ENCODE measurements at places on chromosomes 2 and 18.

GRCh38 chr2:160252278-160252887 is 52.3 kb upstream of the ITGB6 start:
- DNase-seq: no peak

GRCh38 chr2:115650827-115651226 is 1208.4 kb downstream of the DPP10 start:
- DNase-seq: no peak

DNA sequence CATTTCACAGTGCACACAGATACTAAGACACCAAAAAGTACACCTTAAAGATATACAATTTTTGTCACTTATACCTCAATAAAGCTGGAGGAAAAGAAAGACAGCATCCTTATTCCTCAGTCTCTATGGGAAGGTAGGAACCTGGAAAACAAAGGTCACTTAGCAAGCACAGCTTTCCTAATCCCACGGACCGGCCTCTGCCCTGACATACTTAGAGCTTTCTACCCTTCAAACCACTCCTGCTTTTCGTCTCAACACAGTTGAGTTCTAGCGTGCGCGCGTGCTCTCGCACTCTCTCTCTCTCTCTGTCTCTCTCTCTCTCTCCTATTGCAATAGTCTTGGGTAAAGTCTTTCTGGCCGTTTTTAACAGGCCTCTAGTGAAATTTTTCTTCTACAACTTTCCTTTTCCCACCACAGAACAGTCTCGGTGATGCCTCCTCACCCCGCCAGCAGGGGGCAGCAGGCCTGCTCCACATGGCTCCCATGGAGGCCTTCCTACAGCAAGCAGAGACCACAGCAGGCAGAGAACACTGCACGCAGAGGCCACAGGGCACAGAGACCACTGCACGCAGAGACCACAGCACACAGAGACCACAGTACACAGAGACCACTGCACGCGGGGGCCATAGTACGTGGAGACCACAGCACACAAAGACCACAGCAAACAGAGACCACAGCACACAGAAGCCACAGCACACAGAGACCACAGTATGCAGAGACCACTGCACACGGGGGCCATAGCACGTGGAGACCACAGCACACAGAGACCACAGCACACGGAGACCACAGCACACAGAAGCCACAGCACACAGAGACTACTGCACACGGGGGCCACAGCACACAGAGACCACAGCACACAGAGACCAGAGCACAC is 106.9 kb downstream of the FBXO15 start:
- DNase-seq: peak; percentile 82

DNA sequence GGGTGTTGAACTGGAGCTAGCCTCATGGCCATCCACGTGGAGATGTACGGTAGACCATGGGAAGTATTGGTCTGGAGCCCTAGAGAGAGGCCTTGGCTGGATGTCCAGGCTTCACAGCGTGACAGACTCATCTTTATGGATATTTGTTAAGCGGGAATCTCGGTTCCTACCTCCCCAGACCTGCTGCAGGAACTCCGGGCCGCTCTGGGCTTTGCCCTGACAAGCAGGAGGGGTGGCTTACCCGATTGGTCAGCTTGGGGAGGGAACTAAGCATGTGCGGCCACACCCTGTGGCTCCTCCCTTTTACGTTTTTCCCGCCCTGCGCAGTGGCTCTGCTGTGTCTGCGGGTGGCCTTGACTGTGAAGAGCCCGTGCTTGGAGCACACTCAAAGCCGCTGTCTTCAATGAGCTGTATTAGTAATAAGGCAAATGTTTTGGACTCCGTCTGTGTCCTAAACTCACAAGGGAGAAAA is 52.3 kb downstream of the PAPOLG start:
- peak; percentile 46 for DNase-seq

GRCh38 chr2:21498016-21498415 is 374.2 kb downstream of the TDRD15 start:
- no peak for DNase-seq

GRCh38 chr2:235613649-235614048 is 119.8 kb downstream of the AGAP1 start:
- no peak for DNase-seq

GRCh38 chr2:193153576-193153975 is 958.8 kb upstream of the TMEFF2 start:
- no peak for DNase-seq

GRCh38 chr2:216888081-216888480 is 28.2 kb upstream of the TNP1 start:
- DNase-seq: peak; percentile 22

DNA sequence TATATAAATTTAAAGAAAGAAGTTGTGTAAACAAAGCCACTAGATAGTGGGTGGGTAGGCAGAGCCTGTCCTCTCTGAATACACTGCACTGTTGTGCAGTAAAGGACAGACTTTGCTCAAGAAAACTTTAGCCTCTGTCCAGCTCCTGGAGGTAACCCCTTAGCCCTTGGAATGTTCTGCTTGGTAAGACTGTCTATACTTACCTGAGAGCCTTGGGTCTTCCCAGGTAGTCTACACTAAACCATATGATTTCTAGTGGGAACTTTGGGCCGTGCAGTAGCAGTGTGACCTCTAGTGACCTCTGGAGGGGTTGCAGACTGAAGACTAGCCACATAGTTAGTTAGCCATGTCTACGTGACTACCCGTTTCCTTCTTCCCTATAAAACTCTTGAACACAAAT is 678.3 kb upstream of the NRXN1 start:
- peak; percentile 60 for DNase-seq

GRCh38 chr2:74238879-74239278 is 40.5 kb downstream of the MTHFD2 start:
- no peak for DNase-seq

DNA sequence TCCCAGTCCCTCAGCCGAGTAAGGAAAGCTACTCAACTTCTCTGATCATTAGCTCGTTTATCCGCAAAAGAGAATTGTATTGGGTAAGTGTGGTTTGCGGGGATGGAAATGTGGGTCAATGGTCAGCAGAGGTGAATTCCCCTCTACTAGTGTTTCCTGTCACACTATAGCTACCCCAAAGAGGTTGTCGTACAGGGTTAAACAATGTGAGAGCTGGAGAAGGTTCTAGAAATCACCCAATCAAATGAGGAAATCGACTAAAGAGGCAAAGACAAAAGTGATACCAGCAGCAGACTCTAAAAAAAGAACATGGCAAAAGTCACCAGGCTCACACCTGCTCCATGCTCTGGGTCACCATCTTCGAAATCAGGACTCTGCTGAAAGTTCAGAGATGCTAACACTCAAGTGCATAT is 144.7 kb upstream of the ITGA4 start:
- no peak for DNase-seq

DNA sequence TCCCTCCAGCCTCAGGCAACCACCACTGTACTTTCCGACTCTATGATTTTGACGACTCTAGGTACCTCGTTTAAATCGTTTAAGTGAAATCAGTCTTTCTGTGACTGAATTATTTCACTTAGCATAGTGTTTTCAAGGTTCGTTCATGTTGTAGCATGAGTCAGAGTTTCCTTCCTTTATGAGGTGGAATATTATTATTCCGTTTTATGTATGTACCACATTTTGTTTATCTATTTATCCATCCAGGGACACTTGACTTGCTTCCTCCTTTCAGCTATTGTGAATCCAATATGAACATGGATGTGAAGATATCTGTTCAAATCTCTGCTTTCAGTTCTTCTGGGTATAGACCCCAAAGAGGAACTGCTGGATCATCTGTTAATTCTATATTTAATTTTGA is 19.1 kb downstream of the IL1R2 start:
- no peak for DNase-seq

GRCh38 chr2:152421521-152422370 is 86.8 kb downstream of the FMNL2 start:
- peak; percentile 78 for DNase-seq

DNA sequence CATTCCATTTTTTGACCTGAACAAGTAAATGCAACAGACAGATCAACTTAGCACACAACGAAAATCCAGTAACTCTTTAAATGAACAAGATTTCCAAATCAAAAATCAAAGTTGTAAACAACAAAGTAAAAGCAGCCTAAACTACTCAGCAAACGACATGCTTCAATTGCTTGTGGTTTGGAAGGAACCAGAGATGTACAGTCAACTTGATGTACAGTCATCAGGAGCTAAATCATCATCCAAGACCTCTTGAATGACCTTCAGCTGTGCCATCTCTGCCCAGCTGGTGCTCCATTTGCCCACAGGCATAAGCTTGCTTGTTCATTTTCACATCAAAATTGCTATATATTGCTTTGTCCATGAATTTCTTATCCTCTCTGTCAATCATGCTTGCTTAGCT is 109.8 kb downstream of the UPP2 start:
- DNase-seq: no peak

DNA sequence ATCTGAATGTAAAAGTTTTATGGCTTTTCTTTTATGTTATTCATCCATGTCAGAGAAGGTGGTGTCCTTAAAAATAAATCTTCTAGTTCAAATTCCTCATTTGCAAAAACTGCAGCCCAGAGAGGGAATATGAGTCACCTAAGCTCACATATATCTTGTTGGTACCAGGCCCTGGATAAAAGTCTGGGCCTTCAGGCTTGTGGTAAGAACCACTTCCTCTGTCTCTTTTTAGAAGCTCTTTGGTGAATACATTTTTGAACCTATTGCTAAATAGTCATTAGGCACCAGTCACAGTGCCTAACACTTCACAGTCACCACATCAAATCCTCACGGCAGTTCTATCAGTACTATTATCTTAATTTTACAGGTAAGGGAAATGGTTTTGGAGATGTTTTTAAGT is 199.2 kb downstream of the KCNS3 start:
- DNase-seq: no peak

DNA sequence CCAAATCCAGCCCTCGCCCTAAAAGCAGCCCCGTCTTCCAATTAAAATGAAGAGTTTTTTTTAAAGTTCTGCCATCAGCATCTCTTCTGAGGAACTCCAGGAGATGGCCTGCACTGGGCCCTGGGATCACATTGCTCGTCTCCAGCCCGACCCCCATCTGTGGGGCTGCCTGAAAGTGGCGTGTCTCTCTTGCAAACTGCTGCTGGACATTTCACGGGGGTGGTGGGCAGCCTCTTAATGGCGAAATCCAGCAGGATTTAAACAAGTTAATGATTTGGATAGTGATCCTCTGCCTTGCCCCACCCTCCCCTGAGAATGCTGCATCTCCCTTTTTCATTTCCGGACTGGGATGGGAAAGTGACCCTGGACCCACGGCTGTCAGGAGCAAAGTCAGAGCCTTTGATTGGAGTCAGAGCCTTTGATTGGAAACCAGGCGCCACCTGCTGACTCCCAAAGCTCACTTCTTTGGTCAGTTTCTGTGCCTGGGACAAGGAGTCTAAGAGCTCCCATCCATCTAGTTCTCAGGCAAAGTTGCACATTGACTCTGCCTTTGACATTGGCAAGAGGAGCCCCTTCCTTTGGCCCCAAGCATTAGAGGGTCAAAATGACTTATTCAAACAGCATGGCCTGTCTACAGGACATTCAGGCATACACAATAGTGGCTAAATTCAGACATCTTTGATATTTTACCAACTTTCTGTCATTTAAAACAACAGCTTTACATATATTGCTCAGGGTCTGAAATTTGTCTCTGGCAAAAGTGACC is 155.2 kb downstream of the SH3BP4 start:
- peak; percentile 87 for DNase-seq

- peak; percentile 29 for DNase-seq
These were observed 233.7 kb downstream of the LOXHD1 start for GRCh38 chr18:46423226-46423805.

- DNase-seq: no peak
These were observed 122.9 kb downstream of the METTL8 start for GRCh38 chr2:171310889-171311288.

DNA sequence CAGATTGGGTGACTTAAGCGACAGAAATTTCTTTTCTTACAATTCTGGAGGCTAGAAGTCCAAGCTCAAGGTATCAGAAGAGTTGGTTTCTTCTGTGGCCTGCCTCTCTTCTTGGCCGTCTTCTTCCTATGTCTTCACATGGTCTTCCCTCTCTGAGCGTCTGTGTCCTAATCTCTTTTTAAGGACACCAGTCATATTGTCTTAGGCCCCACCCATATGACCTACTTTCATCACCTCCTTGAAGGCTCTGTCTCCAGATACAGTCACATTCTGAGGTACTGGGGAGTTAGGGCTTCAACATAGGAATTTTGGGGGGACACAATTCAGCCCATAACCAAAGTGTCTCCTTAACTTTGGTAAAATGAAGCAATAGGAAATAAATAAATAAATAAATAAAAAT is 110.9 kb upstream of the EPC2 start:
- DNase-seq: no peak

DNA sequence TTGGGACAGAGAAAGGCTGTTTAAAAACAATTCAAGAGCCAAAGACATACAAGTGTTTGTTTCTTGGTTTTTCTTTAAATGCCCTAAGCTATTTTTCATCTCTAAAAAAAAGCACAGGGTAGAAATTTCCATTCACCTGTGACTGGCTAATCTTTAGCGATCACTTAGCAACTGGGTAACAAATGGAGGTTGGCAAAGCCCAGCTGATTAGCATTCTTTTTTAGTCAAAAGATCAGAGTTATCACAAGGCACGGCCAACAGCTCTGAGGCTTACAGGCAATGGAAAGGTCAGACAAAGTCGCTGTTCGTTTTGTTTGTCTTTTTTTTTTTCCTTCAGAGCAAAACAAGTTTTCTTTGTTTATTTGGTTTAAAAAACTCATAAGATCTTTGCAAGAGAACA is 29.0 kb upstream of the TTR start:
- no peak for DNase-seq

DNA sequence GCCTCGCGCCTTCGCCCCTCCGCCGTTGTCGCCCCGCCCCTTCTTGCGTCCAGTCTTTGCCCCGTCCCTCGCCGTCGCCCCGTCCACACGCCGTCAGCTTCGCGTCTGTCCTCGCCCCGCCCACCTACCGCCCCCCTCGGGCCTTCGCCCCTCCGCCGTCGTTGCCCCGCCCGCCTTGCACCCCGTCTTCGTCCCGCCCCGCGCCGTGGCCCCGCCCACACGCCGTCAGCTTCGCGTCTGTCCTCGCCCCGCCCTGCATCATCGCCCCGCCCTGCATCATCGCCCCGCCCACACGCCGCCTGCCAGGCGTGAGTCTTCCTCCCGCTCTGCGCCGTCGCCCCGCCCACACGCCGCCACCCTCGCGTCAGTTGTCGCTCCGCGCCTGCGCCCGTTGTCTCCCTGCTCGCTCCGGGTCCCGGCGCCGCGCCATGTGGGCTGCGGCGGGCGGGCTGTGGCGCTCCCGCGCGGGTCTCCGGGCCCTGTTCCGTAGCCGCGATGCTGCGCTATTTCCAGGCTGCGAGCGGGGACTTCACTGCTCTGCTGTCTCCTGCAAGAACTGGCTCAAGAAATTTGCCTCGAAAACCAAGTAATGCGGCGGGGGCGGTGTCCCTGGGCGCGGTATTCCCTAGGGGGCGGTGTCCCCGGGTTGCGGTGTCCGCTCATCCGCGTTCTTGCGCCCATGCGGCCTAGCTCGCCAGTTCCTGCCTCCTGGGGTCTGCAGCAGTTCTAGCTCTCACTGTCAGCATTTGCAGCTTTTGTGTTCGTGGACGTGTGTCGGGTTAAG is at the start of gene RBFA:
Gene RBFA, plus strand, starts transcription at position 367 of the 784 bp plus-strand sequence. Its CDS starts 62 bp downstream, at position 429.
- peak; percentile 91 for DNase-seq

DNA sequence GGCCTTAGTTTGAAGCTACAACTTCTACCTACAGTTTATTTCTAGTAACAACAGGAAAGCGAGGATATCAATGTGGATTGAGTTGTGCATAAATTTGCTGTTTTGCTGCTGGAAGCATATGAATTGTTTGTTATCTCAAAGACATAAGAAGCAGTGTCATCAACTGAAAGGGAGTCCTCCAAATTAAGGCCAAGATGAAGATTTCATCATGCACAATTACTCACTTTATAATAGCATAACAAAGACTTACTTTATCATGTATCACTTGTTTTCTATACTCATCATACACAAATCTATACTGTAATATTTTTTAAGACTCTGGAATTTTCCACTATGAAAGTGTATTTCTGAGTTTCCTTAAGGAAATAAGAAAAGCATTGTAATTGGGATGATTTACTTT is 136.1 kb upstream of the FANCL start:
- DNase-seq: no peak
